ENCODE measurements at places on chromosomes 7 and 10.
A peak's percentile ranks its signal among the peaks of the same experiment; 100 is the strongest.

GRCh38 chr7:5532536-5533335 is 109.1 kb upstream of the TNRC18 start:
- DNase-seq = peak; percentile 24

DNA sequence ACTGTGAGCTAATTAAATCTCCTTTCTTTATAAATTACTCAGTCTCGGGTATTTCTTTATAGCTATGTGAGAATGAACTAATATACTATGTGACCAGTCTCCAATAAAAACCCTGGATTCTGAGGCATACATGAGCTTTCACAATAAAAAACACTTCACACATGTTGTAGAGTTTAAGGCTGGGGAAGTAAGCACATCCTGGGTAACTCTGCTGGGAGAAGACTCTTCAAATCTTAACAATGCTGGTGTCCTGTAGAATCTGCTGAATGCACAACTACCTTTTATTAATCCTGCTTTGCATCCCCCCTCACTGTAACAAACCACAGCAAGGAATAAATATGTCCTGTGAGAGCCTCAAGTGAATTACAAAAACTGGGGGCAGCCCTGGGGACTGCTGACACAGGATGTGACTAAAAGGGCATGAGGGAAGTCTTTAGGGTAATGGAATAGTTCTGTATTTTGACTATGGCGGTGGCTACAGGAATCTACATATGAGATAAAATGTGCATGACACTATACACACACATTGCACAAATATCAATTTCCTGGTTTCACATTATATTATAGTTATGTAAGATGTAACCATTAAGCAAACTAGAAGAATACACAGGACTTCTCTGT is 45.1 kb upstream of the KCTD7 start:
- no peak for DNase-seq

DNA sequence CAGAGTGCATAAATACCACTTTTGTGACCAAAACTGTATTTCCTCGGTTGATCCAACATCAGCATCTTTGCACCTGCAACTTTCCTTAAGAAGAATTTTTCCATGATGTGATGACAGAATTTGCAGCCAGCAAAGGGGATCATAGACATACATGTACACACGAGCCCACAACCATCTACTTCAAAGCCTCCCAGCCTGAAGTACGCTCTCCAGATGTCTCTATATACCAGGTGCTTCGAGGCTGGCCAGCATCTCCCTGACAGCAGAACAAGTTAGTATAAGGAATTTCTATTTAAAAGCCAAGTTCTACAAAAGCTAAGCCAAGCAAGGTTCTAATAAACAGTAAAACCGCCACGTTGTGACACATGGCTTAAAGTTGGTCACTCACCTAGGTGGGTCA is 328.5 kb downstream of the KCNMA1 start:
- DNase-seq = no peak

DNA sequence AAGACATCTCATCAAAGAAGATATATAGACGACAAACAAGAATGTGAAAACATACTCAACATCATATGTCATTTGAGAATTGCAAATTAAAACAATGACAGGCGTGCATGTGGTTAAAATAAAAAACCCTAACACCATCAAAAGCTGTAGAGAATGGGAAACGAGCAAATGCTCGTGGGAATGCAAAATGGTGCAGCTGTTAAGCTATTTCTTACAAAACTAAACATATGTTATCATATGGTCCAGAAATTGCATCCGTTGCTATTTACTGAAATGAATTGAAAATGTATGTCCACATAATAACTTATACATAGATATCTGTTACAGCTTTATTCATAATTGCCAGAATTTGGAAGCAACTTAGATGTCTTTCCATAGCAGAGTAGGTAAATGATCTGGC is 574.4 kb downstream of the TNS3 start:
- no peak for DNase-seq

- no peak for DNase-seq
Observed at GRCh38 chr7:85023066-85023712, 163.7 kb downstream of the SEMA3D start.

DNA sequence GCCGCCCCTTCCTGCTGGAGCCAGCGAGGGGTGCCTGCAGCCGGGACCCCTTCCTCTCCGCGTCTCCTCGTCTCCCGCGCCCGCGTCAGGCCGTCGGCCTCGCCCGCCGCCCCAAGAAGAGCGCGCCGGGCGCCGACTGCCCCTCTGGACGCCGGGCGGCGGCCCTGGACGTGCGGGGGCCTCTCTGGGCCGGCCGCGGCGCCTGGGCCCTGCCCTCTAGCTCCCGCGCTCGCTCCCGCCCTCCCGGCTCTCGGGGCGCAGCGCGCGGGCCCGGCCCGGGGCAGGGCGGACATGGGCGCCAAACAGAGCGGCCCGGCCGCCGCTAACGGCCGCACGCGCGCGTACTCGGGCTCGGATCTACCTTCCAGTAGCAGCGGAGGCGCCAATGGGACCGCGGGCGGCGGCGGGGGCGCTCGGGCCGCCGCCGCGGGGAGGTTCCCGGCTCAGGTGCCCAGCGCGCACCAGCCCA is 704 bp downstream of the ZNRF2 start:
- DNase-seq = peak; percentile 53

DNA sequence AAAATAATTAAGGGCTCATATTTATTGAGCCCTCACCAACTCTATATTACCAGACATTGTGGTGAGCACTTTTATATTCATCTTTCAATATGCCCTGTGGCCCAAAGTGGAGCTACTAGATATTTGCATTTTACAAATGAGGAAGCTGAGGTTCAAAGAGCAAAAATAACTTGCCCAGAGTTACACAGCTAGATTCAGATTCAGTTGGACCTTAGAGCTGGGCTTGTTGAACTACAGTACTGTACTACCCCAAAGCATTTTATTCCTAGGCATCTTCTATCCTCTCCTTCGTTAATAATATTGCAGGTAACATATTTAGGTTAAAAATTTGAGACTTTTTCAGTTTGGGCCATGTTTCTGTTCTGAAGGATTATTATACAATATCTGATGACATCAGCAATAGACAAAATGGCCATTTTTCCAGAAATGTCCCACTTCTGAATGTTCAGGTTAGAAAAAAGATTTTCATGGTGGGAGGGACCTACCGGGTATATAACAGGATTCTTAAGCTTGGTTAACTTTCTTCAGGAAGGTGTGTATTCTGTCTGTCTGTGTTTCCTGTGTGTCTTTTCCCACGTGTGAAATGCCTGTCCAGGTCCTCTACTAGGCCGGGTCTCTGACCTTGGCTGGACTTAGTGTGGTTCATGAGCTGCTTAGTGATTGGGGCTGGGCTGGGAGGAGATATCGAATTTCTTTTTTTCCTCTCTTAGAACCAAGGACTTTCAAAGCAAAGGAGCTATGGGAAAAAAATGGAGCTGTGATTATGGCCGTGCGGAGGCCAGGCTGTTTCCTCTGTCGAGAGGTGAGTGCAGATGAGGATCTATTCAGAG is 13.6 kb downstream of the PRXL2A start:
- no peak for DNase-seq

GRCh38 chr7:76155938-76156337 is 45.8 kb upstream of the SRRM3 start:
- DNase-seq = peak; percentile 41

- no peak for DNase-seq
Observed at GRCh38 chr10:119516381-119517234, 25.9 kb downstream of the RGS10 start.

DNA sequence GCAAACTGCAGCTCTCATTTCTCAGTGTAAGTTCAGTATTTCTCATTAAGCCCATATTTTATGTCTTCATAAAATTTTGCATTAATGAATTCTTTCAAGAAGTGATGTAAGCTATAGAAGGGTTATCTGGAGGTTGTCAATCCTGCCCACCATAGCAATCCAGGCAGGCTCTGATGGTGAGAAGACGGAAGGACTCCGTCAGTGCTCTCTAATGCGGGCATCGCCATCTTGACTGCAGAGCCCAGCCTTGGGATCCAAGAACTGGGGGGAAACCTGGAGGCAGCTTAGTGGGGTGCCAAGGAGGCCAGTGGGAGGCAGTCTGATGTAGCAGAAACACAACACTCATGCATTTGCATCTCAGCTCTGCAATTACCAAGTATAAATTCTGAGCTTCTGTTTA is 707.4 kb upstream of the NRP1 start:
- DNase-seq = no peak

DNA sequence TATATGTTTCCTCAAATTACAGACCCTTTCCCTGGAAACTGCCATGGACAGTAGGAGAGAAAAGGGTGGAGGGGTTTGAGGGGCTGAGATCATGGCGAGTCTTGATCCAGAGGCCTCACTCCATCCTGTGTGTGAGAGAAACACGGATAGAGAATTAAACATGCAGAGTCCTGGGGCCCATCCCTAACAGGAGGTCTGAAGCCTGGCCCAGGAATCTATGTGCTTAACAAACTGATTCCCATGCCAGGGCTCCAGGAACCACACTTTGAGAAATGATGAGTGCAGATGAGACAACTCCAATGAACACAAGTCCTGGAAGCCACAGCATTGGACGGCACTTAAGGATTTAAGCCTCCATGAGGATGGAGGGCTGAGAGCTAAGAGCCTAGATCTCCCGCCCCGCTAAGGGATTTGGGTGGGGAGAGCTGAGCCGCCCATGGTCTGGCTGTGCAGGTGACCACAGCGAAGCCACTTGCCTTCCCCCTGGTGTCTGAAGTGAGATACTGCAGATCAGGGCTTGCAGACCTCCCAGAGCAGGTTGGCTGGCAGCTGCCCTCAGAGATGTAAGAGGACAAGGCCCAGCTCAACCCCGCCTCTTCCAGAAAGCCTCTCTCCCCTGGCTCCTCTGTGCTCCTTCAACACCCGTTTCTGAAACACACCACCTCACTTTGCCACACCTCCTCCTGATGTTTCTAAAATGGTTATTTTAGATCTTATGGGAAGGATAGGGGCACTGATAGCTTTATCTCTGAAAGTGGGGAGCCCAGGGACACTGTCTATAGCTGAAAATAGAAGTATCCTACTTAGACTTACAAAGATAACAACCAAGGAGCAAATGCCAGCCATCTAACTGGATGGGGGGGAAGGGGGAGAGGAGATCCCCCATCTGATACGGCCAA is 24.8 kb upstream of the EIF5AL1 start:
- DNase-seq = peak; percentile 55

- no peak for DNase-seq
Observed at GRCh38 chr7:77837966-77838365, 39.4 kb downstream of the PHTF2 start.

GRCh38 chr7:25615003-25615402 is 386.7 kb upstream of the NPVF start:
- no peak for DNase-seq

DNA sequence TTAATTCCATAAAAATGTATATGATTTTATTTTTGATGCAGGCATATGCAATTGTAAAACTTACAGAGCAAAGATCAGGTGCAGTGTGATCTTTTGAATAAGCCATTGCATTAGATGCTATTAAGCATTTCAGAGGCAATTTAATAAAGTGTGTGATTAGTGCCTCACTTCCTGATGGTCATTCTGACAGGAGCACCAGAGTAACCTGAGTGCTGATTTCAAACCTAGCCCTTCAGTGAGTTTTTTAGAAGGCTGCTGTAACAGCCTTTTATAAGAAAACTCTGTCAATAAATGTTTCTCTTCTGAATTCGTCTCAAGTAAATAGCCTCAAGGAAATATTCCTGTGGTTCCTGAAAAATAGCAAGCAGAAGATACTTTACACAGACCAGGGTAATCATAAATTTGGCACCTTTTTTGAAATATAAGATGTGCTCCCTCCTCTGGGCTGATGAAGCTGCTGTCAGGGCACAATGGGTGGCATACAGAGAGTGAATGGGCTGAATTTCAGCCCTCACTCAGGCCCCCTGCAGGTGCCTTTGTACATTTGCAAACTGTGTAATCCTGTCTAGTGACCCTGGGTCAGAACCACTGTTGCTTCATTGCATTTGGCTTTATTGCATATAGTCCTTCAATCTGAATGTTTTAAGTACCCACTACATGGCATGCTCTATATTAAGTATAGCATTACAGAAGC is 193.7 kb upstream of the CSTF2T start:
- peak; percentile 22 for DNase-seq

DNA sequence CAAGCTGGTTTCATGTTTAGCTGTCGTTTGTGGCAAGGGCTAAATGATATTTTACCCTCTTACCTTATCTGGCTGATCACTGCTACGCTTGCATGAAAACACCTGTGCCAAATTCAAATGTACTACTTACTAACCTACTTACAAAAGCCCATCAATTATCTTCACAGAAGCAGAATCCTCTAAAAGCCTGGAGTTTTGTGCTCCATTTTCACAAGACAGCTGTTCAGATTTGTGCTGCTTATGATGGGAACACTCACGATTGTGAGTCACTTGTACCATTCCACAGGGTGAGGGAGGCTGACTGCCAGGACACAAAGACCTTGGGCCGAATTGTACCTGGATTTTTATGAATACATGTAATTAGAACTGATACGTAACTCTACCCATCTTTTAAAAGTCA is 245.0 kb upstream of the NPY start:
- DNase-seq = no peak

GRCh38 chr10:83253011-83253671 is 886.2 kb upstream of the GHITM start:
- DNase-seq = no peak

DNA sequence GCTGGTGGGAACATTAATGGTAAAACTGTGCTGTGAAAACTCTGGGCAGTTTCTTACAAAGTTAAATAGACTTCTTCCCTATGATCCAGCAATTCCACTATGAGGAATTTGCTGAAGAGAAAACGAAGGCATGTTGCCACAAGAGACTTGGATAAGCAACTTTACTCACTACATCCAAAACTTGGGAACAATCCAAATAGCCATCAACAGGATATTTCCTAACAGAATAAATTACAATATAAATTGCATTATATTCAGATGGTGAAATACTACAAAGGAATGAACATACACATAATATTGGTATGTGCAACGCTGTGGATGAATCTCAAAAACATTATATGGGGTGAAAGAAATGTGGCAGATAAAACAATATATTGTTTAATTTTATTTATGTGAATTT is 21.4 kb upstream of the MKI67 start:
- no peak for DNase-seq

GRCh38 chr10:129328546-129328945 is 138.5 kb upstream of the MGMT start:
- no peak for DNase-seq

DNA sequence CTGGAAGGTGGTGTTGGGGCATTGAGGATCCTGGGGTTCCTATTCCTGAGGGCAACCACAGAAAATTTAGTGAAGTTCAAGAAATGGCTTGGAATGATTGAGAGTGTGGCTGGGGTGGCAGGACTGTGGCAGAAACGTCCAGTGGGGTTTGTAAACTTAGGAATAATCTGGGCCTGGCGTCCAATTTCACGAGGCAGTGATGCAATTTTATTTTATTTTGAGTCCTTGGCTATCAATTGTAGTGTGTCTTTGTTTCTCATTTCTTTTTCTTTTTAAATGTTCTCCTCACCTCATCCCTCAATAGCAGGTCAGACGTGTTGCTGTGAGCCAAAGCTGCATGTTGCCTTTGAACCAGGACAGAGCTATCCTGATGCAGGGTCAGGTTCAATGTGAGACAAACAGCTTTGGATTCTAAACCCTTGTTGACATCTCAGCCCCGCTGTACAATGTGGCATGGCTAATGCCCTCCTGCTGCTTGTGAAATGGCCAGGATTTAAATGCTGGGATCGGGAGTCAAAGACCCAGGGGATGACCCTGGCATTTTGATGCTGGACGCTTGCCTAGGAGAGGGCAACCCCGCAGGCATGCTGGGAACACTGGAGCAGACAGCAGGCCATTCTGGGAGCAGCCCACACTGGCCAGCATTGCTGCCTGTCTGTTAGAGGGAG is 64.8 kb downstream of the RBM20 start:
- no peak for DNase-seq

Measured in NCI-H226 (cell line).